Breast epithelium (tissue), 4 donors: ENCODE measurements at places on chromosomes 2 and 18.

- H3K27me3 ChIP-seq = no peaks in the 10 kb centered on the region
- H3K4me3 ChIP-seq = no peak overlapping the region
- peaks cover 8% of the 10 kb centered on the region for H3K36me3 ChIP-seq
- DNase-seq = no peak
- H3K27ac ChIP-seq = no peak overlapping the region
Observed at GRCh38 chr2:159380685-159381239, 94.3 kb upstream of the WDSUB1 start.

DNA sequence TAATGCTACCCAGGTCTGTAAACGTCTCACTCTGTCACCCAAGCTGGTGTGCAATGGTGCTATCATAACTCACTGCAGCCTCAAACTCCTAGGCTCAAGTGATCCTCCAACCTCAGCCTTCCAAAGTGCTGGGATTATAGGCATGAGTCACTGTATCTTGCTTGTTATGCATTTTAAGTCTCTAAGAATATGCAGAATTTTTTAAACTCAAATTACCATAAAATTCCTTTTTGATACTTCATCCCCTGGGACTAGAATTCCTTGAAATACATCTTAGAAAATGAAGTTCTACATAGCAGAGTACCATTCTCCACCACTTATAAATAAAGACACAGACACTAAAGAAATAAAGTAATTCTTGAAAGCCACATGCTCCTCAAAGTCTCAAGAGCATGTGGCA lies 30.2 kb upstream of the LRATD1 start:
- H3K36me3 ChIP-seq = no peaks in the 10 kb centered on the region
- H3K27me3 ChIP-seq = no peaks in the 10 kb centered on the region
- DNase-seq = no peak
- H3K4me1 ChIP-seq = no peaks in the 10 kb centered on the region

DNA sequence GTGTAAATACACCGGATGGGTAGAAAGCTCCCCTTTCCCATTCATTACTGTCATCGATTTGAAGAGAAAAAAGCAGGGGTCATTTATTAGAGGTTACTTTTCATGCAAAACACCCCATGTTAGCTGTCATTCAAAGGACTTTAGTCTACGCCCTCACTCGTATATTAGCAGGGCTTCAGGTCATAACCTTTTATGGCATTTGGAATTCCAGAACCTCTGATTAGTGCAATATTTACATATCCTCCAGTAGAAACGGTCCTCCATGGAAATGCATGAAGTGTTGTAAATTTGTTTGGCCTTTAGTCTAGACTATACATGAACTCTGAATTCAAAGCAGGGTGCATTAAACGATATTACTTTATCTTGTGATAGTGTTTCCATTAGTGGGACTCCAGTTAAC lies 180.5 kb downstream of the ZNF516 start:
- no peak for DNase-seq
- H3K27me3 ChIP-seq = no peaks in the 10 kb centered on the region
- no peak overlapping the region for H3K27ac ChIP-seq
- no peak overlapping the region for H3K4me3 ChIP-seq
- H3K36me3 ChIP-seq = no peaks in the 10 kb centered on the region
- no peaks in the 10 kb centered on the region for H3K4me1 ChIP-seq

- no peaks in the 10 kb centered on the region for H3K27me3 ChIP-seq
- no peak overlapping the region for H3K27ac ChIP-seq
- no peak overlapping the region for H3K4me3 ChIP-seq
- H3K4me1 ChIP-seq = no peaks in the 10 kb centered on the region
- no peaks in the 10 kb centered on the region for H3K36me3 ChIP-seq
- DNase-seq = no peak
Observed at GRCh38 chr2:45390441-45390840, 220.6 kb downstream of the SRBD1 start.

DNA sequence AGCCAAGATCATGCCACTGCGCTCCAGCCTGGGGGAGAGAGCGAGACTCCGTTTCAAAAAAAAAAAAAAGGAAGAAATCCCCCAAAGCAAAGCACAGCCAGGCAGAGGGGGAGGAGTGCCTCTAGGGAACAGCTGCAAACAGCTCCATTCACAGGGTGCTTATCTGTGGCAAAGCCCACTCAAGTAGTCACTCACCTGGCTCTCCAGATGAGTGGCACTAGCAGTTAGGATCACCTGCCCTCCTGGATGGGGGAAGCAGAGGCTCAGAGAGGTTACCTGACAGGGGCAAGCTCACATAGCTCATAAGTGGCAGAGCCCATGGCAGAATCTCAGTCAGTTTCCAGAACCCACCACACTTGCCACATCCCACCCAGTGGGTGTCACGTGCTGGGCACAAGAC lies 30.3 kb downstream of the TFCP2L1 start:
- H3K27ac ChIP-seq = peak overlapping the region; percentile 23
- DNase-seq = no peak
- no peaks in the 10 kb centered on the region for H3K27me3 ChIP-seq
- H3K4me3 ChIP-seq = no peak overlapping the region
- no peaks in the 10 kb centered on the region for H3K36me3 ChIP-seq
- no peaks in the 10 kb centered on the region for H3K4me1 ChIP-seq

DNA sequence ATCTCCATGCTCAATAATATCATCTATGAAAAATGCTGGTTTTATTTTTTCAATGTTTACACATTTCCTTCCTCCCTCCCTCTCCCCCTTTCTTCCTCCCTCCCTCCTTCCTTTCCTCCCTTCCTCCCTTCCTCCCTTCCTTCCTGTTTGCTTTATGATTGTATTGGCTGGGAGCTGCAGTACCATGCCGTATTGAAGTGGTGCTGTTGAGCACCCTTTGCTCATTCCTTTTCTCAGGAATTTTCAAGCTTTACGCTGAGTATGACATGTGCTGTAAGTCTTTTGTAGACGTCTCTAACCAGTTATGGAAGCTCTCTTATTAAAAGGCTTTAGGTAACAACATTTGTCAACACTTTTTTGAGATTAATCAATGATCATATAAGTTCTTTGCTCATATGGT lies 100.4 kb downstream of the SNTG2 start:
- DNase-seq = no peak
- no peaks in the 10 kb centered on the region for H3K27me3 ChIP-seq
- H3K4me3 ChIP-seq = no peak overlapping the region
- H3K4me1 ChIP-seq = no peaks in the 10 kb centered on the region
- no peak overlapping the region for H3K27ac ChIP-seq

- peak overlapping the region; percentile 46 for H3K27ac ChIP-seq
- H3K27me3 ChIP-seq = no peaks in the 10 kb centered on the region
- H3K4me1 ChIP-seq = peaks cover 3% of the 10 kb centered on the region
- H3K4me3 ChIP-seq = no peak overlapping the region
- no peaks in the 10 kb centered on the region for H3K36me3 ChIP-seq
Observed at GRCh38 chr2:203498161-203498560, 36.9 kb downstream of the RAPH1 start.

DNA sequence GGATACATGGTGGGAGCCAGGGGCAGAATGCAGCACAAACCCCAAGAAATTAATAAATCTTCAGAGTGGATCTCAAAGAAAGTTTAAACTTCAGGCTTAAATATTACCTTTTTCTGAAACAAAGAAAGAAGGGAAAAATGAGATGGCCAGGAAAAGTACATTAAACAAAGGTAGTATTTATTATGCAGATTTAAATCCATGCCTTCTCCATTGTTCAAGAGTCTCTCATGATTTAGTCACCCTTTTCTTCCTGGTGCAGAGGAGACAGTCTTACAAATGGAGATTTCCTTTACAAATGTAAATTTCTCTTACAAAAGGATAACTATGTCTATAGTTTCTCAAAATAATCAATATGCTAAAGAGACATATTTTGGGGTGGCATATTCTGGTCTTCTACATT lies 33.4 kb upstream of the PPM1B start:
- no peaks in the 10 kb centered on the region for H3K27me3 ChIP-seq
- no peak for DNase-seq
- H3K4me3 ChIP-seq = no peak overlapping the region
- H3K27ac ChIP-seq = no peak overlapping the region
- H3K4me1 ChIP-seq = no peaks in the 10 kb centered on the region

DNA sequence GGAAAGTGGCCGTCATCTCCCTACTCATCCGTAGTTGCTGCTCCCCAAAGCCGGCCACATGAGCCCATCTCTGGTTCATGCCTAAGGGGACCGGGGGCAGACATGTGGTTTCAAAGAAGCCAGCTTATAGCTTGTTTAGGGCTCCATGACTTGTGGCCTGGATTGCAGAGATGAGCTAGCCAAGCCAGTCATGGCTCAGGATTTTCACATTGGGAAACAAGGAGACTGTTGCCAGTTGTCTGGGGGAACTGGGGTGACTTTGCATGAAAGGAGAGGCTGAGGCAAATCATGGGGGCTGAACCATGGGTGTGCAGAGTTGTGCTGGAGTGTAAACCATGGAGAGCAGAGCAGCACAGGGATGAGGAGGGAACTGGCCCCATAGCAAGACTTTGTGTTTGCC lies 183.0 kb upstream of the APCDD1 start:
- H3K36me3 ChIP-seq = no peaks in the 10 kb centered on the region
- H3K27me3 ChIP-seq = no peaks in the 10 kb centered on the region
- no peak for DNase-seq

- no peak for DNase-seq
- H3K27ac ChIP-seq = no peak overlapping the region
- no peaks in the 10 kb centered on the region for H3K36me3 ChIP-seq
- no peaks in the 10 kb centered on the region for H3K4me1 ChIP-seq
Observed at GRCh38 chr2:197293252-197294007, 17.1 kb downstream of the ANKRD44 start.

- H3K27ac ChIP-seq = no peak overlapping the region
- no peaks in the 10 kb centered on the region for H3K4me1 ChIP-seq
- no peak for DNase-seq
- H3K36me3 ChIP-seq = no peaks in the 10 kb centered on the region
- no peaks in the 10 kb centered on the region for H3K27me3 ChIP-seq
- H3K4me3 ChIP-seq = no peak overlapping the region
Observed at GRCh38 chr18:58552057-58552461, 76.8 kb downstream of the ALPK2 start.

- no peak for DNase-seq
- H3K27me3 ChIP-seq = no peaks in the 10 kb centered on the region
- no peaks in the 10 kb centered on the region for H3K36me3 ChIP-seq
- H3K4me1 ChIP-seq = no peaks in the 10 kb centered on the region
- no peak overlapping the region for H3K4me3 ChIP-seq
Observed at GRCh38 chr2:182077448-182078142, 91.9 kb downstream of the PPP1R1C start.

GRCh38 chr18:27704736-27705361 lies 472.1 kb downstream of the CDH2 start:
- no peaks in the 10 kb centered on the region for H3K4me1 ChIP-seq
- H3K27me3 ChIP-seq = no peaks in the 10 kb centered on the region
- H3K36me3 ChIP-seq = no peaks in the 10 kb centered on the region
- DNase-seq = no peak

DNA sequence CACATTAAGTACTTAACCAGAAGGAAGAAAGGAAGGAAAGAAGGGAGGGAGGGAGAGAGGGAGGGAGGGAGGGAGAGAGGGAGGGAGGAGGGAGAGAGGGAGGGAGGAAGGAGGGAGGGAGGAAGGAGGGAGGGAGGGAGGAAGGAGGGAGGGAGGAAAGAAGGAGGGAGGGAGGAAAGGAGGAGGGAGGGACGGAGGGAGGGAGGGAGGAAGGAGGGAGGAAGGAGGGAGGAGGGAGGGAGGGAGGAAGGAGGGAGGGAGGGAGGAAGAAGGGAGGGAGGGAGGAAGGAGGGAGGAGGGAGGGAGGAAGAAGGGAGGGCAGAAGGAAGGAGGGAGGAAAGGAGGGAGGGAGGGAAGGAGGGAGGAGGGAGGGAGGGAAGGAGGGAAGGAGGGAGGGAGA lies 363.3 kb downstream of the MBD2 start:
- no peak overlapping the region for H3K4me3 ChIP-seq
- H3K27ac ChIP-seq = no peak overlapping the region
- H3K4me1 ChIP-seq = no peaks in the 10 kb centered on the region
- no peaks in the 10 kb centered on the region for H3K27me3 ChIP-seq

GRCh38 chr2:76544901-76545300 lies 834.2 kb upstream of the GCFC2 start:
- H3K4me1 ChIP-seq = no peaks in the 10 kb centered on the region
- H3K27me3 ChIP-seq = no peaks in the 10 kb centered on the region
- H3K4me3 ChIP-seq = no peak overlapping the region
- H3K27ac ChIP-seq = no peak overlapping the region

GRCh38 chr2:158677542-158677941 lies 117.6 kb upstream of the DAPL1 start:
- no peaks in the 10 kb centered on the region for H3K27me3 ChIP-seq
- no peak overlapping the region for H3K4me3 ChIP-seq
- no peaks in the 10 kb centered on the region for H3K36me3 ChIP-seq
- DNase-seq = no peak
- no peak overlapping the region for H3K27ac ChIP-seq

- H3K4me3 ChIP-seq = no peak overlapping the region
- H3K27me3 ChIP-seq = no peaks in the 10 kb centered on the region
- peak overlapping the region; percentile 66 for H3K27ac ChIP-seq
- DNase-seq = no peak
- H3K36me3 ChIP-seq = no peaks in the 10 kb centered on the region
- peaks cover 5% of the 10 kb centered on the region for H3K4me1 ChIP-seq
Observed at GRCh38 chr2:102057502-102058292, 65.9 kb downstream of the IL1R2 start.

- no peaks in the 10 kb centered on the region for H3K27me3 ChIP-seq
- no peak overlapping the region for H3K4me3 ChIP-seq
- no peaks in the 10 kb centered on the region for H3K36me3 ChIP-seq
- H3K4me1 ChIP-seq = no peaks in the 10 kb centered on the region
Observed at GRCh38 chr2:106063181-106063580, 130.9 kb downstream of the UXS1 start.

- H3K4me1 ChIP-seq = peaks cover 4% of the 10 kb centered on the region
- no peaks in the 10 kb centered on the region for H3K36me3 ChIP-seq
- H3K27ac ChIP-seq = peak overlapping the region; percentile 92
- no peaks in the 10 kb centered on the region for H3K27me3 ChIP-seq
Observed at GRCh38 chr18:13235421-13235831, 16.9 kb downstream of the LDLRAD4 start.

DNA sequence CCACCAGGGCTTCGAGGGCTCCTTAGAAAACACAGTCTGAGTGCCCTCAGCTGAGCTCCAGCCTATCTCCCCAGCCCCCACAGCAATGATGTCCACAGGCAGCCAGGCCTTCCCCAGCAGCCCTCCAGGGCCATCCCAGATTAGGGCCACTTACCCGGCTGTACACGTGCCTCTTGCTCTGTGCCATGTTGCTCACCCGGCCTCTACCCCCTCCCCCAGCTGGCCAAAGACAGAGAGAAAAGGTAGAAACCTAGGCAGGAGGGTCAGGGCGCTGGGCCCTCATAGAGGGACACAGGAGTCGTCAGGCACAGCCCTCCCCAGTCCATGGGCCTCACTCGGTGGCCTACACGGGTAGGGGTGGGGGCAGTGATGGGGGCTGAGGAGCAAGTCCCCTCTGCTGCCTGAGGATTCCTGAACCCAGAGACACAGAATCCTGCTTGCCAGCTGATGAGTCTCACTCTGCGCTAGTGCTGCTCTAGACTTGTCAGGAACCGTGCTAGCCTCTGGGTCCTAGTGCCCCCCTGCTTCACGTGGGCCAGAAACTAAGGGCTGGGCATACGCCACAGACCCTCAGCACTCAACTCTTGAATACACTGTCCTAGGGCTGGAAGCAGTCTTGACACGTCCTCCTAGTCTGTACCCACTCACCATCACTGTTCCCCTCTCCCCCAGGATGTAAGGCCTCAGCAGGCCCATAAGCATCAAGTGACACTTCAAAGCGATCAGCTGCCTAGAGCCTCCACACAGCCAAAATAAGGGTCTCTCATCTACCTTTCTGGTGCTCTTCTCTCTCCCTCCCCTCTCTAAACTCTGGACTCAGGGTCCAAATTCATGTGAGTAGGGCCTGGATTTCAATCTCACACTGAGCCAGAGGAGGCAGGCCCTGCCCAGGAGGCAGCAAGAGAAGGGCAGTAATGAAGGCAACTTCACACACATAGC lies at the start of gene DCTN1:
DCTN1 (minus strand) TSS at position 461 of the 939 bp plus-strand sequence; CDS start at position 187, 274 bp downstream.
- peak within 1 kb of the TSS; percentile 63 for H3K4me3 ChIP-seq
- no peaks in the 10 kb centered on the region for H3K36me3 ChIP-seq
- no peak for DNase-seq
- H3K27me3 ChIP-seq = no peaks in the 10 kb centered on the region
